NCI-H187 treated with DMSO at 0.1 percent for 48 hours (cell line): ENCODE measurements at places on chromosomes 6 and 20.

DNA sequence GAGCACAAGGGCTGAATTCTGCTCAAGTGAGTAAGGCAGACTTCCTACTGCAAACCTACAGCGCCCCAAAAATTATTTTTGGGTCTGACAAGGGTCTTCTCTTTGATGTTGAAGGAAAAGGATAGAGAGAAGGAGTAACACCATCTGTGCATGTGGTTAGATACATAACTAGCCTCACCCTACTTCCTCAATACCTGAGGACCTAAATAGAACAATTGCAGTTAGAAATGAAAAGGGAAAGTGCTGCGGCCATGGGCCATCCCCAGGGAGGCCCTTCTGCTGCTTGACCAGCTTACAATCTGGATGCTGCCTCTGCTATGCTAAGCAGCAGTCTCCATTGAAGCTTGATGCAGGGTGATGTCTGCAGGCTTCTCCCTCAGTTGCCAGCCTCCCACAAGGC is 63.2 kb upstream of the ARMH2 start:
- no peak for DNase-seq

DNA sequence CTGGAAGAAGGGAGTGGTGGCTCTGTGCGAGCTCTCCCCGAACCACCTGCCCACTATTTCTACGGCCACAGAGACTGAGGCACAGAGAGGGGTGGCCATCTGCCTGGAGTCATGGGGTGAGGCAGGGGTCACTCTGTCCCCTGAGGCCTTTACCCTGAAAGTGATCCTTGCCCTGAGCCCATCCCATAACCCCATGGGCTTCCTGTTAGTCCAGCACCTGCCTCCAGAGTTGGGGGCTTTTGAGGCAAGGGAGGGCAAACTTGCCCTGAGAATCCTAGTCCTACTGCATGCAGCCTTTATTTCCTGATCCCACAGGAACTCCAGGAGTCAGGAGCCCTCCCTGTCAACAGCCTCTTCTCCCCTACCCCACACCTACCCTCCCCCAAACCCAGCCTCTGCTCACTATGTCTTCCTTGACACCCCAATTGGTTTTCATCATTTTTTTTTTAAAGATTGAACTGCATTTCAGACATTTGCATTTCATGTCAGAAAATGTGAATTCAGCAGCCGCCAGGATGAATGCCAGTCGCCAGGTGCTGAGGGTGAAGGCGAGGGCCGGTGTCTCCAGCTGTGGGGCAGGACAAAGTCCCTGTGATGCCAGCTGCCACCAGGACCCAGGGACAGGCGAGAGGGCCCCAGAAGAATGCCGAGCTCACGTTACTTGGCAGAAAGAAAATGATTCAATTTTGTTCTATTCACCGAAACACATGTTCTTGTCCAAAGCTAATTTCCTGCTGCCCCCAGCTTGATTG is 47.6 kb upstream of the NNAT start:
- DNase-seq = no peak

GRCh38 chr6:169224185-169224695 is 29.4 kb downstream of the THBS2 start:
- DNase-seq = no peak

GRCh38 chr6:111032484-111033140 is 50.8 kb downstream of the RPF2 start:
- no peak for DNase-seq

GRCh38 chr6:29624520-29624961 is 8.4 kb downstream of the GABBR1 start:
- DNase-seq = no peak

DNA sequence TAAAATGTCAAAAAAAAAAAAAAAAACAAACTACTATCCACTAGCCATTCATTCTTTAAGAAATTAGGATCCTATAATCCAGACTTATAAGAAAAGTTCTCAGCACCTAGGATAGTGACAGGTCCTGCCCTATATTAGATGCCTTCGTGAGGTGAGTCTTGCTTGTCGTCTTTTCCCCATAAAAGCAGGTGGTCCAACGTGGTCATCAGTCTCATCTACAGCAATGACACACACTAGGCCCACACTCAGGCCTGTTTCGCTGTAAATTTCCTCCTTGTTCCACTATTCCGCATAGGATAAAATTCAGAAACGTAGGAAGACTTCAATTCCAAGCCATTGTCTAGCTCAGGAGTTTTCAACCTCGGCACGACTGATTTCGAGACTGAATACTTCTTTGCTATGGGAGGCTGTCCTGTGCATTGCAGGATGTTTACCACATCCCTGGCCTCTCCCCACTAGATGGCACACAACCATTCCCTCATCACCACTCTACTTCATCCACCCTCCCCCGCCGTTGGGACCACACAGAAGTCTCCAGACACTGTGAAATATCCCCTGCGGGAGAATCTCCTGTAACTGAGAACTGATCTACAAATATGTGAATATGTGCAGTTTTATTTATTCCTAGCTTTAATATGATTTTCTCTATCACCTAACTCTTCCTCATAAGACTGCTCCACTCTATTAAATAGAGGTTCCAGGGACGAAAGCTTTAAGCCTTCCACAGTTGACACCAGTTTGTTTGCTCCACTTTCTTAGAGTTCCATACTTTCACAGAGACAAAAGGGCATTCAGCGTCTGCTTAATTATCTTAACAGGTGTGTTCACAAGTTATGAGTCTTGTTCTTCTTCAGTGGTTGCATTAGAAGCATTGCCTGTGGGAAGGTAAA is 346.3 kb downstream of the BMP2 start:
- DNase-seq = peak; percentile 15

- peak; percentile 60 for DNase-seq
Measured at GRCh38 chr20:19683188-19683587, 74.9 kb upstream of the RIN2 start.
